Central memory CD4-positive, alpha-beta T cell (primary cell): ENCODE measurements at places on chromosomes 5 and 9.

GRCh38 chr5:91390268-91390667, 7.2 kb upstream of the ARRDC3 start:
- no peak for DNase-seq

- no peak for DNase-seq
These were observed 89.2 kb upstream of the IL33 start for GRCh38 chr9:6126377-6126776.

- no peak for DNase-seq
These were observed 395.6 kb downstream of the IRX2 start for GRCh38 chr5:2355859-2356258.

DNA sequence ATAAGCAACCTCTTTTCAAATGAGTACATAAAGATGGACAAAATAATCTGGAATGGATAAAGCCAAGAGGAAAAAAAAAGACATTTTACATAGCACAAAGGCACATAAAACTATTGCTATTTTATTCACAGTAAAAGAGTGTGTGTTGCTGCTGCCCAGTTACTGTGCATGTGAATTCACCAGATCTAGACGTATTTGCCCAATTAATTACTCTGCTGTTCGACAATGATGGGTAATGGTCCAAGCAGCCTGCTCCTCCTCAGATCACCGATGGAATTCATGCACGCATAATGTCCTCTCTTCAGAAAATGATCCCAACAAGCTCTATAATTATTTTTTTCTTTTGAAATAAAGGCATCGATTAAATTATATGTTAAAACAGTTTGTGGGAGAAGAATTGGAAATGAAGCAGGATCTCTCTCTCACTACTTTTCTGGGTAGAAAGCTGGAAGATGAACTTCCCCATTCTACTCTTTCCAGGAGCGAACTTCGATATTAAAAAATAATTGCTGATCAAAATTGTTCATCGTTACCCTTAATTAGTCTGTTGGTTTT, 357.4 kb upstream of the CCNH start:
- DNase-seq: no peak

- no peak for DNase-seq
These were observed 21.2 kb downstream of the TXNDC8 start for GRCh38 chr9:110316261-110317075.

DNA sequence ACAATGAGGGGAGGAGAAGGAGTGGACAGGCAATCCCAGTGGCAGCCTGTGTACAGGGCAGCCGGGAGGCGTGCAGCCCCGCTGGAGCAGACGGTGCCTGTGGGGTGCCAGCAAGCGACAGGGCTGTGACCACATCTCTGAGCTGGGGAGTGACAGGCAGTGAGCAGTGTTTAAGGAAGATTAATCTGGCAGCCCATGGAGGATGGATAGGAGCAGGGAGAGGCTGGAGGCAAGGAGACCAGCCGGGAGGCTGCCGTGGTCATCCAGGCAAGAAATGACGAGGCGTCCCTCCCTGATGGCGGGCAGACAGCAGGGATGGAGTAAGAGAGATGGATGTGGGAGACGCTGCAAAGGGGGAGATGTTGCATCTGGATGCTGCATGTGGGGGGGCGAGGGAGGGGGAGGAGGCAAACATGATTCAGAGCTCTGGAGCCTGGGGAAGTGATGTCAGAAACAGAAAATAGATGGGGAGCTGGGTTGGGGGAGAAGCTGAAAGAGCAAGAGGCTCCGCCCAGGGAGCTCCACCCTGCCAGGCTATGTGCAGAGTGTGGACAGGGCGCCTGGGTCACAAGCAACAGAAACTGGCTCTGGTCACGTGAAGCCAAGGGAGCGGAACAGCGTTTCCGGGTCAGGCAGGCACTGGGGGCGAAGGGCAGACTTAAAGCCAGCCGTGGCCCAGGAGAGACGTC, 12.6 kb downstream of the UNC5A start:
- no peak for DNase-seq

GRCh38 chr5:171405615-171406014, 13.8 kb upstream of the FGF18 start:
- DNase-seq: no peak

GRCh38 chr9:15299374-15299939, 7.6 kb downstream of the TTC39B start:
- peak; percentile 71 for DNase-seq

GRCh38 chr9:27645161-27645840, 72.0 kb upstream of the C9orf72 start:
- DNase-seq: no peak

DNA sequence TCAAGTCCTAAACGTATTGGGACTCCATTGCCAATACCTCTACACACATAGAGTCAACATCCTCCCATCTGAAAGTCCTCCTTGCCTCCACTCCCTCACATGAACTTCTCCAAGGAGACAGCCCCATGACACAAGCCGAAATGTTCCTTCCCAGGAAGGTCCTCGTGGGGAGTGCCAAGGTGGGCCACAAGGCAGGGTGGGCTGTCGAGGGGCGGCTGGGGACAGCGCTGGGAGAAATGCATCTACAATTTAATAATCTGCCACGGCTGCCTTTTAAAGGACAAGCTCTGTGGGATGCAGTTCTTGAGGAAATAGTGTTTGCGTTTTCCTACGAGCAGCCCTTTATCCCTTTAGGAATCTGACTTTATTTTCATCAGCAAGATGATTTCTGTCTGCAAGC, 138.7 kb downstream of the GABBR2 start:
- DNase-seq: no peak

DNA sequence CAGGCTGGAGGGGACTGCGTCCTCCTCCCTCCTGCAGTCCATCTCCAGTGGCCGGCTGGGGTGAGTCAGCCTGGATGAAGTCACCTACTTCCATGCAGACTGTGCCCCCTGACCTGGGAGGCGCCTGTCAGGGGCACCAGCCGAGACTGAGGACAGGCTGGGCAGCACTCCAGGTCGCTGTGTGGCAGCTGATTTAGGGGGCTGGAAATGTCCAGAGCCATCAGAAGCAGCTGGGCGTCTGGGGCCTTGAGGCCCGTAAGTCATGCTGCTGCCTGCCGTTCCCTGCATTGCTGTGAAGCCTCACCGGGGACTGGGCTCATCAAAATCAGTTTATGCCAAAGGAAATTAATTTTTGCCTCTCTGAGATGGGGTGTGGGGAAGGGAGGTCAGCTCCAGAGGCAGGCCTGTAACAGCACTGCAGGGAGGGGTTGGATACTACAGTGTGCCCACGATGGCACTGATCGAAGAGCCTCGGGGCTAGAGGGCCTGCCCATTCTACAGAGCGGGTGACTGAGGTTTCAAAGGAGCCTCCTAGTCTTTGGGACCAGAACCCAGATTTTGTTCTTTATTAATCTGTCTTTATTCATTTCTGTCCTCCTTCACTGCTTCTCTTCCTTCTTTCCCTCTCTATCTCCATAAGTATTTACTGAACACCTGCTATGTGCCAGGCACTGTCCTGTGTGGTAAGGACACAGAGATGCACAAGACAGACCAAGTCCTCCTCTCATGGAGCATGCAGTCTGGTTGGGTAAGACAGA, 70.4 kb upstream of the PSD2 start:
- DNase-seq: no peak

DNA sequence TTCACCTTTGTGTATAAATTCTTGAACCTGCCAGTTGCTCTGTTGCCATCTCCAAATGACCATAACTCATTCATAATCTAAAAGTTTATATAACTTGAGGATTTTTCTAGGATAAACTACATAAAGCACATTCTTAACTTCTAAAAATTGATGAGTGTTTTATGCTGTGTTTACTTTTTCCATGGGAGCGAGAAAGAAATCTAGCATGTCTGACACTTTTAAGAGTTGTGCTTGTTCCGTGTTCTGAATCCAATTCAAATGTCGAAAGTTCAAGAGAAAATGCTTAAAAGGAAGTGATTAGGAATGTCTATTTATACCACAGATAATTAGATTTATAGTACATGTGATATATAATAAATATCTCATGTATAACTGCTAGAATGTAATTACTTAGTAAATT, 154.4 kb downstream of the DEPDC1B start:
- DNase-seq: no peak
